Activated naive CD8-positive, alpha-beta T cell treated with anti-CD3 and anti-CD28 coated beads for 36 hours (primary cell): ENCODE measurements at places on chromosomes 5 and 9.

- DNase-seq: no peak
Measured at GRCh38 chr9:83701769-83702168, 6.0 kb downstream of the UBQLN1 start.

- no peak for DNase-seq
Measured at GRCh38 chr5:59093329-59093728, 510.5 kb downstream of the RAB3C start.

- no peak for DNase-seq
Measured at GRCh38 chr5:43609752-43610151, 6.8 kb downstream of the NNT start.

DNA sequence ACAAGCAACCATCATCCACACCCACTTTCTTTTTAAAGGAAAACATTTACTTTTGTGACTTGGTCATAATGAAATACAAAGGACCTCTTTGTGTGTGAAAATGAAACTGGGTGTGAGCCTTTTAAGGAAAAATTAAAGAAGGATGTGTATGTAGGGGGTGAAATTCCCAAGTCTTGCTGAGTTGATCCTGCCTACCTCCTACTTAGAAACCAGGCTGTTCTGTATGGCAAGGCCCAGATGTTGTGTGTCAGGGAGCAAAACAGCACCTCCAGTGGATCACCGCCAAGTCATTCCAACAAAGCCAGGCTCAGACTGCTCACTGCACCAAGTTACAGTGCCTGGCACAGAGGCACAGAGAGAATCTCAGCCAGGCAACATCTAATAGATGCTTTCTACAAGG, 198.5 kb upstream of the FBN2 start:
- no peak for DNase-seq

DNA sequence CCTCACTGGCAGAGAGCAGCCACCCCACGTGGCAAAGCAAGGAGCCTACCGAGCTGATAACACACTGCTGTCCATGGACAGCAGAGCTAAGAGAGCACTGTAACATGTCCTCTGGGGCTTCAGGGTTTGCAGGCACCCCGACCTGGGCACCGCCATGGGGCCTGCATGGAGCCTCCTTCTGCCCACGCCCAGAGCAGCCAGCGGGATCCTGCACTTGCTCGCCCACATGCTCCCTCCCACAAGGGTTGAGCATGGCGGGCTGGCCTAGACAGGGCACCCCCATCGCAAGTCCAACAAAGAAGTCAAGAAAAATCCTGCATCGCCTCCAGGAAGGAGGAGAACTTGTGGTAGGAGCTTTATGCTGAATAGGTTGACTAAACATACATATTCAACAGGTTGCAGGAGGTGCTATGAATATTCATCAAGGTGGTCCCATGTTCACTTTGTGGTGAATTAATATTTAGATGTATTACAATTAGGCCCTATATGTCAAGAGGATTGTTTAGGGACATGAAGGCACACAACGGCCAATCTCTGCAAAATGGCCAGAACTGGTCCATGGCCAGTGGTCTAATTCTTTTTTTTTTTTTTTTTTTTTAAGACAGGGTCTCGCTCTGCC, 3.8 kb upstream of the MIGA2 start:
- DNase-seq: no peak

DNA sequence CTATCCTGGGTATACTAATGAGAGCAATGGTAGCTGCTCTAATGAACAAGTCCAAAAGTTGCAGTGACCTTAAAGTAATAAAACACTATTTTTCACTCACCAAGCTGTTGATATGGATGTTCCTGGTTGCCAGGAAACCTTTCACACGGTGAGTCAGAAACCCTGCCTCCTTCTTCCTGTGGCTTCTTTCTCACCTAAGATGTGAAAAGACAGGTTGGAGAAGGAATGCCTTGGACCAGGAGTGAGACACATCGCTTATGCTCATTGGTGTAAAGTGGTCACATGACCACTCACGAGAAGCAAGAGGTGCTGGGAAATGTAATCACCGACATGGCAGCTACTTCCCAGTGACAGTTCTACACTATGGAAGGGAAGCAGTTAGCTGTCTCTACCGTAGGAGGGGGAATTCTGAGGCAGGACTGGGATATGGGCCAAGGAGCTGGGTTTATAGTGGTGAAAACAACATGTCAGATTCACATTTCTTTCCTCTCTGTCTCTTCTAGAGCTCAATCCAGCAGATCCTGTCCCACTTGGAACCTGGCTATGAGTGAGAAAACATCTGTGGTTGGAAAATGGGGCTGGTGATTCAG, 320.4 kb upstream of the KLF4 start:
- no peak for DNase-seq

DNA sequence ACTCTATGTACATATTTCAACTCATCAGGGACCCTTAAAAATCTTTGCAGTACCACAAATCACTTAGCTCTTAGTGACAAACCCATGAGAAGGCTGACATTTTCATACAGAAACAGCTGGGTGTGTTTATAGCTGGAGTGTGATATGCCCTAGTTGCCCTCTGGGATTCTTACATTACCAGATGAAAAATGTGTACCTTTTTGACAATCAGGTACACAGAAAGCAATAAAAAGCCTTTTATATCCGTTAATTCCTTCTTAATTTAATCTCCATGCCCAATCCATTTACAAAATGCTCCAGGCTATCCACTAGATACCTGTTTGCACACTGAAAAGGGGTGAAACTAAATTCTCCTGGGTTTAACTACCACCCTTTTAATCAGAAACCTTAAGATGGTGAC, 222.9 kb downstream of the KIAA0825 start:
- no peak for DNase-seq

DNA sequence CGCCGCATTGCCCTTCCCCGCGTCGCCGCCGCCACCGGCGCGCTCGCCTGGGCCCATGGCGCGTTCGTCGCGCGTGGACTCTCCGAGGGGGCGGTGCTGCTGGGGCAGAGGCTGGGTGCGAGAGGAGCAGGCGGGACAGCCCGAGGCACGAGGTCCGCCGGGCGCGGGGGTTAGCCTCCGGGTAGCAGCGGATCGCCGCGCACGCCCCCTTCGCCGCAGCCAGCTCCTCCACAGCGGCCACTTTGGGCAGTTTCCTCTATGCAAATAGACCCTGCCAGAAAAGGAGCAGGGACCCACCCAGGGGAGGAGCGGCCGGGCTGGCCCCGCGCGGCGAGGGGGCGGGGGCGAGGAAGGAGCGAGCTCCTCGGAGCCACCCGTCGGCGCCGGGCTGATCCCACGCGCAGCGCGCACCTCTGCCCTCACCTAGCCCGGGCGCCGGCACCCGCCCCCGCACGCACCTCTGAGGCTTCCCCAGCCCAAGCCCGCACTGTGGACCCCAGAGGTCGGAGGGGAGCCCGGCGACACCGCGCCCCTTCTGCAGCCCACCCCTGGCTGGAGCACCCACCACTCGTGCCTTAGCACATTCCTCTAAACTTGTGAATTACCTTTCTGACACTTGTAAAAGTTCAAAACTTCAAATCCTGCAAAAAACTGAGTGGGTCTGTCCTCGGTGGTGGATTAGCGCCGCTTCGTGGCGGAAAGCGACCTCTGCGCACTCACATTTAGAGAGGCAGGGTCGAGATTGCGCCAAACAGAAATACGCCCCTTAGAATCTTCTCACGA, at the start of gene COL23A1:
COL23A1 (minus strand) TSS at position 253 of the 783 bp plus-strand sequence.
- DNase-seq: peak; percentile 46

GRCh38 chr5:21831145-21831787, 1021.9 kb downstream of the CDH12 start:
- no peak for DNase-seq

- DNase-seq: no peak
Measured at GRCh38 chr9:106443520-106443919, 419.4 kb upstream of the ZNF462 start.

DNA sequence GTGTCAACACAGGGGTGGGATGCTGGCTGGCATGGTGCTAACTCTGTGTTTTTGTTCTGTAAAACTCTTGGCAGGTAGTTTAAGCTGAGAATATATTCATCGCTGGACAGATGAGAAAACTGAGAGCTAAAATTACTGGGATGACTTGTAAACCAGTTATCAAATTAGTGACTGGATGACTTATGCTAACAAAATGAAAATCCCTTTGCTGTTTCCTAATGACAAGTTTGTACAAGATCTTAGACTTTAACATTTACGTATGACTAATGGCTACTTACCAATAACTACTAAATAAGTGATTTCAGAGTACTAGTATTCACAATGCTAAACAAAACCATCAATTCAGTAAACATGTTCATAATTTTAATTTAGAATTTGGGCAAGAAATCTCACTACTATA, 854.8 kb upstream of the ARRDC3 start:
- DNase-seq: no peak

GRCh38 chr5:126741361-126741760, 35.6 kb upstream of the LMNB1 start:
- no peak for DNase-seq

- no peak for DNase-seq
Measured at GRCh38 chr9:23825700-23826099, 340 bp downstream of the ELAVL2 start.

DNA sequence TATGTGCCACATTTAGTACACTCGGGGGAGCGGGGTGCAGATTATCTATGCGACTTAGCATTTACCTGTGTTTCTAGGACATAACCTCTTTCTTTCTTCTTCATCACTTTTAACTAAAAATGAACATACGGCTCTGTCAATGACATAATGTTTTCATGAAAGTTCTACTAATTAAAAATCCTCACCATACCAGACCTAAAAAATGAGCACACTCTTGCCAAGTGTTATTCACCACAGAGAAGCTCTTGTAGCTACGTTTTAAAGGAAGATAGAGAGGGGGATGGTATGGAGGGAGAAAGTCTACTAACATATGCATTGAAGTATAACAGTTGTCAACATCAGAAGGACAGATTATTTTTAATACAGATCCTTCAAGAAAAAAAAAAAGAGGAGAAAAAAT, 1.6 kb downstream of the CDH10 start:
- no peak for DNase-seq

DNA sequence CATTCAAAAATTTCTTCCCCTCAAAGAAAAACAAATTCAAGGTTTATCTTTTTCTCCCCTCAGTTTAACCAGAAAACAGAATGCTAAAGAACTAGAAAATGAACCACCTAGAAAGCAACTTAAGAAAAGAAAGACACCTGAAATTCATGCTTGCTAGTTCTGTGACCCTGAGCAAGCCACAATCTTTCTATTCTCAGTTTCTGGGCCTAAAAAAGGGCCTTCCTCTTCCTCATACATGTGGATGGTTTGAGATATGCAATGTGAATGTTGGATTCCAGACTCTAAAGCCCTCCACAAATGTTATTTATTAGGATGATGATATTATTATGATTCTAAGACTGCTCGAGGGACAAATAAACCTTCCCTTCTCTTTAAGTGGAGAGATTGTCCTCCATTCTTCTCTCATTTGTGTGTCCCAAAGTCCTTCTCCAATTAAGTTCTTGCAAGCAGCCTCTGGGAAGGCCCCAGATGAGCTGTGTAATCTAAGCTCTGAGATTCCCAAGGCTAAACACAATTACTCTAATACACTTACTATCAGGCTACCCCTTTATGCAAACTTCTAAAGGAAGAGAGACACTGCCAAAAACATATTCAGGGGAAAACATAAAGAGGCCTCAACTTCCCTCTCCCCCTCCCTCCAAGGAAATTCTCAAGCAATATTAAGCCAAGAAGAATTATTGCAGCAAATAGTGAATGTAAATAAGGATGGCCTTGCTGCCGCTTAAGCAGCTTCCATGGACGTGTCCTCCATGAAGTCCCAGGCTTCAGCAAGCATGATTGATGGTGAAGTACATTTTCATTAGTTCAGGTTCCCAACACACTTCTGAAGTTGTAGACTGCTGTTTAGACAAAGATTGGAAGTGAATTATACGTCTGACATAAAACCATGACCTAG, 80.2 kb downstream of the PRKACG start:
- DNase-seq: no peak

DNA sequence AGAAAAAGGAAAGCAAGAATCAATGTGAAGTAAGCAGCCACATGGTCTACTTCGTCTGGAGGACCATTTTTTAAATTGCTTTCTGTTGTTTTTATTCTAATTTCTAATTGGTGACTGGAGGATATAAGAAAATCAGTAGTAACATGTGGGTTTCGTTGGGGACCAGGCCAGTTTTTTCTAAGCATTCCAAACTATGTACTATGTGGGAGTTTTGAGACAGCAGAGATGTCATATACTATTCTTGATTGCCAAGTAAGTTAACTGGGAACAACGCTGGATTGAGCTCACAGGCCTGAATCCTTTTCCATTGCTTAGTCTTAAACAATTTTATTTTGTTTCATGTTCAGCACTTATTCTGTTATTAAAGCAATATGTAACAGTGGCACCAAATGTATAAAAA, 225.7 kb downstream of the TMEM167A start:
- no peak for DNase-seq

- no peak for DNase-seq
Measured at GRCh38 chr5:83507431-83507830, 35.9 kb downstream of the VCAN start.

GRCh38 chr5:145697251-145697990, 137.7 kb downstream of the PRELID2 start:
- DNase-seq: no peak

GRCh38 chr9:20095430-20096092, 306.7 kb upstream of the SLC24A2 start:
- no peak for DNase-seq

GRCh38 chr9:109996936-109997580, 210.9 kb downstream of the C9orf152 start:
- DNase-seq: no peak

DNA sequence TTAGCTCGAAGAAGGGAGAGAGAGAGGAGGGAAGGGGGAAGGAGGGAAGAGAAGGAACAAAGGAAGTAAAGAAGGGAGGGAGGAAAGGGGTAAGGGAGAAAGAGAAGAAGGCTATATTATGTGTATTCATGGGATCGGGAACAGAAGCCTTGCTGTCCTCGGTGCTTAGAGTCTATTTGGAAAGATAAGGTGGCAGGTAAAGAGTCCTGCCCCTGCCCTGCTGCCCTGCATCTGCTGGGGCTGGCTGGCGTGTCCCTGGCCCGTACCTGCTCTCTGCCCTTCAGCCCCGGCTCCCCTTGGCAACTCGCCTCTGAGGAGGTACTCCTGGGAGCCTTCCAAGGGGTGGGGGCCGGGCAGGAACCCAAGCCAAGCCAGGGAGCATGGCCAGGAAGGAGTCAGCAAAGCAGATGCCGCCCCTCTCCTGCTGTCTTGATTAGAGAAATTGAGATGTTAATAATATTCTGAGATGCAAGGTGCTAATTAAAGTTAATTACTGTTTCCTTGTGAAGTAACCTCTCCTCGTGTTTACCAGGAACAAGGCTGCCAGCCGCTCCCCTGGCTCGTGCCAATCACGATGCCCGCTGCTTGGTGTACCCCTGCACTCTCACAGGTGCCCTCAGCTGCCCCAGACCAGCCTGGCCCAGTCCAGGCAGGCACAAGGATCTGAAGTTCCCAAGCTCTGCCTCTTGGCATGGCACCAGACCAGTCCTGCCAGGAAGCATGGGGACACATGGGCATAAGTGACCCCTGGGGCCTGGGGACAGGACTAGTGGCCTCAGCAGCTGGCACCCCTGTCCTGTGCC, 36.6 kb downstream of the PCDH1 start:
- no peak for DNase-seq

GRCh38 chr5:122846051-122846550, 688 bp downstream of the SNX24 start:
- no peak for DNase-seq

DNA sequence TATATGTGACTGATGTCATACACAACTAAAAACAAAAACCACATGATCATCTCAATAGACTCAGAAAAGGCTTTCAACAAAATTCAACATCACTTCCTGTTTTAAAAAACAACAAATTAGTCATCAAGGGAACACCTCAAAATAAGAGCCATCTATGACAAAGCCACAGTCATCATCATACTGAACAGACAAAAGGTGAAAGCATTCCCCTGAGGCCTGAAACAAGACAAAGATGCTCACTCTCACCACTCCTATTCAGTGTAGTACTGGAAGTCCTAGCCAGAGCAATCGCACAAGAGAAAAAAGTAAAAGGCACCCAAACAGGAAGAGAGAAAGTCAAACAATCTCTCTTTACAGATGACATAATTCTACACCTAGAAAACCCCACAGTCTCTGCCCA, 893.5 kb upstream of the EDIL3 start:
- DNase-seq: no peak
